ENCODE measurements at places on chromosomes 4 and X.

- DNase-seq = no peak
Measured at GRCh38 chr4:21884615-21885014, 64.0 kb downstream of the KCNIP4 start.

- no peak for DNase-seq
Measured at GRCh38 chr4:27524224-27524623, 663.6 kb downstream of the STIM2 start.

GRCh38 chr4:71978210-71978835 lies 53.5 kb upstream of the NPFFR2 start:
- DNase-seq = no peak

DNA sequence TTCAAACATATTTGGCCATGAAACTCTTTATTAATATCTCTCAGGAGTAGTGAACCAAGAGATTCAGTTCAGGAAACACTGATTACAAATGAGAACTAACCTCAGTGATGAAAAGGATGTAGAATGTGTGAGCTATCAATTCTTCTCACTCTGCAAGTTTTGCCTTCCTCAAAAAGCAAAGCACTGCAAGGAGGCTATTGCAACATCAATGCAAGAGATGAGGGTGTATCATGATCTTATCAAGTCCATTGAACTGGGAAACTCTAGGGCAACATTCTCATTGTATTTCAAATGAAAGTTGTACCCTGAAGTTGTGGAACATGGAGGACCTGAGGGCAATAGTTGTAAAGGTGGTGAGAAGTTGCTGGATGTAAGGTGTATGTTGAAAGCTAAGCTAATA lies 56.4 kb upstream of the VEGFC start:
- no peak for DNase-seq

DNA sequence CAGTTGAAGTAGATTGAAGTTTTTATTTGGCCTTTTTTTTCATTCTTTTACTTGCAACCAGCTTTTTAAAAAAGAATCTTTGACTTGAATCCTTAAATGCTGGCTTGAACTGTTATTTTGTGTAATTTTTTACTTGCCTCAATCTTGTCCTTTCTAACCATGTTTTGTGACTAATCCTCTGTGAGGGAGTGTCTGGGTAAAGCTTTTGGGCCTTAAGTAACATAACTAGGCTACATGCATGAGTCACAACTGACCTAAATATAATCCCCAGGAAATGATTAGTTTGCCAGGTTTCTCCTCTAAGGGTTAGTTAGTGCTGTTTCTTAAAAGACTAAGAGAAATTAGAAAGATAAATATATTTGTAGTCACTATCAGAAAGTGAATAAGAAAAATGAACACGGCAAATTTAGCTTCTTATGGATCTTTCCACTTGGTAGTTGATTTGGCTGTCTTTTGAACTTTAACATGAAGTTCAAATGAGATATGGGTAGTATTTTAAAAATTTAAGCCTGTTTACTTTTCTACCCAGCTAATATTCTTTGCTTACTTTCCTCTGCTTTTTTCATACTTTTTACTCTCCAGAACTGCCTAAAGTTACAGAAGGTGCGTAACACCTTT lies 13.0 kb downstream of the EXOC1 start:
- DNase-seq = peak; percentile 38

DNA sequence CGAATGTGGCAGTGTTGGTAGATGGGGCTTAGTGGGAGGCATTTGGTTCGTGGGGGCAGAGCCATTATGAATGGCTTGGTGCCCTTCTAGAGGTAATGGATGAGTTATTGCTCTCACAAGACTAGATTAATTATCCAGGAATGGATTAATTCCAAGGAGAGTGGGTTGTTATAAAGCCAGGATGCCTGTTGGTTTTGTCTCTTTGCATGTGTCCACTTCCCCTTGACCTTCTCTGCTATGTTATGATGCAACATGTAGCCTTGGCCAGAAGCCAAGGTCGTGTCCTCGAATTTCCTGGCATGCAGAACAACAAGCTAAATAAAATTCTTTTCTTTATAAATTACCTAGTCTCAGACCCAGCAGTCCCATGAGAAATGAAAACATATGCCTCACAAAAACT lies 111.2 kb upstream of the PLS3 start:
- no peak for DNase-seq

DNA sequence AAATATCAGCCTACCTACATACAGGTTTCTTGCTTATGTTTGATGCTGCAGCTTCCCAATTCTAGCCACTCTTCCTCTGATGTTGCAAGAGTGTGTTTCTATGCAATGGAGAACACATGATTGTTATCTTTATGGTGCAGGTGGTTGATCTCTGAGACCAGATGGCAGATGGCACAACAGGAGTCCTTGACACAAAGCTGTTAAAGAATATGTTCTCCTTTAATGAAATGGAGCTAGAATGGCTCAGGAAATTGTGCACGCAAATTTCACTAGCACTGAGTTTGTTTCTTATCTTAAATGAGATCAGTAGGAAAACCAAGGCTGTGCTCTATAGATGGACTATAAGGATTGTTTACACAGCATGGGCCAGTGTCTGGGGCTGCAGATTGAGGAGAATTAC lies 29.9 kb upstream of the TTC29 start:
- DNase-seq = no peak

DNA sequence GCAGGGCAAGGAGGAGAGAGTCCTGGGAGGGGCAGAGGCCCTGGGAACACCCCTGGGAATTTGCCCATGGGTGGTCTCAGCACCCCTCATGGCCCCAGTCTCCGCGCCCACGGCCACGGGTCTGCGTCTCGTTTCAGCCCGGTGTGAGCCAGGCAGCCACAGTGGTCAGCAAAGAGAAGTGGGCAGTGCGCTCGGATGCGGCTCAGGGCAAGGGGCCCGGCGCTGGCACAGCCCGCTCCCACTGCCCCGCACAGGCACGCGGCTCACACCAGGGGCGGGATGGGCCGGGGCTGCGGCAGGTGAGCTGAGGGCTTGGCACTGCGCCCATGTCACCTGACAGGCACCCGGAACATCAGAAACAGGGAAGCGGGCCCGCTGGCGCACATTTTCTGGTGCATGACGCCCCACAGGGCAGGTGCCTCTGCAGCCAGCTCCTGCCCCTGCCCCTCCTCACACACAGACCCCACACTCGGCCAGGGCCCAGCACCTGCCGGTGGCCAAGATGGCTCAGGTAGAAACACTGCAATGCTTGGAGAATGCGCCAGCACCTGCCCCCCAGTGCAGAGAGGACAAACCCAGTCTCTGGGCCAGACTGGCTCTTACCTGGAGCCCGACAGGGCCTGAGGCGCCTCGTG lies 41.9 kb upstream of the MXD4 start:
- no peak for DNase-seq

DNA sequence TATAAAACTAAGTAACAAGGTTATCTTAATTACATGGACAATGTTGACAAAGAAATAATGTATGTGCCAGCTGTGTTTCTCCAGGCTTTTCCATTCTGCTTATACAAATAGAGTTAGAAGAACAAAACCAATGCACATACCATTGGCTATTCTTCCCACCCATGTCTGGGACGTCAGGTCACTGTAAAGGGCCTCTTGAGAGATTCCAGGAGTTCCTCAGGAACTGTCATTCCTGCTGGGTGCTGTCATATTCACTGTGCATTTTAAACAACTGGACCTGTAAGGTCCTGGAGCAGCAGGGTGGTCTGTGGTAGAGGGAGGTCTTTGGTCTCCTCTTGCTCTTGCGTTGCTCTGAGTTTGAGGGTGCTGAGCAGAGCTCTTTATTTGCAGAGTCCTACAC lies 74.6 kb upstream of the AP1S2 start:
- no peak for DNase-seq

DNA sequence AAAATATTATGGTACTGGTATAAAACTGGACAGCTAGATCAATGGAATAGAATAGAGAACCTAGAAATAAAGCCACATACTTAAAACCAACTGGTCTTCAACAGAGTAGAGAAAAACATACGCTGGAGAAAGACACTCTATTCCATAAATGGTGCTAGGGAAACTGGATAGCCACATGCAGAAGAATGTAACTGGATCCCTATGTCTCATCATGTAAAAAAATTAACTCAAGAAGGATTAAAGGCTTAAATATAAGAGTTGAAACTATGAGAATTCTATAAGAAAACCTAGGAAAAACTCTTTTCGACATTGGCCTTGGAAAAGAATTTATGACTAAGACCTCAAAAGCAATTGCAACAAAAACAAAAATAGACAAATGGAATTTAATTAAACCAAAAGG lies 114.6 kb downstream of the PCDH18 start:
- DNase-seq = no peak
